Skin of body (tissue), 3 donors: ENCODE measurements at places on chromosomes 5 and 9.

DNA sequence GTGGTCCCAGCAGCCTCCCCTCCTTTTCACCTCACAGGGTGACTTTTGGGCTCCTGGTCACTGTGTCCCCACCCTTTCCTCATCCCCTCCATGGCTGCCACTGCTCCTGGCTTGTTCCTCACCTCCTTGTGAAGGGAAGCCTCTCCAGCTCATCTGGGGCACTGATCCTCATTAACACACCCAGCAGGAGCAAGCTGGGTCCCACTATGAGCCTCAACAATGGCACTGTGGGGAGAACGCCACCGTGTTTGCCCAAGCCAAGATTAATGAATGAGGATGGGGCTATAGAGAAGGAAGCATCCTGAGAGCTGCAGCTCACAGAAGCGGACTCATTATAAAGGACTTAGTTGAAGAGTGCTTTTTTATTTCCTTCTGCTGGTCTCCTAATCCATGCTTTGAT is 118.4 kb downstream of the MARCHF11 start:
- no peak for DNase-seq

DNA sequence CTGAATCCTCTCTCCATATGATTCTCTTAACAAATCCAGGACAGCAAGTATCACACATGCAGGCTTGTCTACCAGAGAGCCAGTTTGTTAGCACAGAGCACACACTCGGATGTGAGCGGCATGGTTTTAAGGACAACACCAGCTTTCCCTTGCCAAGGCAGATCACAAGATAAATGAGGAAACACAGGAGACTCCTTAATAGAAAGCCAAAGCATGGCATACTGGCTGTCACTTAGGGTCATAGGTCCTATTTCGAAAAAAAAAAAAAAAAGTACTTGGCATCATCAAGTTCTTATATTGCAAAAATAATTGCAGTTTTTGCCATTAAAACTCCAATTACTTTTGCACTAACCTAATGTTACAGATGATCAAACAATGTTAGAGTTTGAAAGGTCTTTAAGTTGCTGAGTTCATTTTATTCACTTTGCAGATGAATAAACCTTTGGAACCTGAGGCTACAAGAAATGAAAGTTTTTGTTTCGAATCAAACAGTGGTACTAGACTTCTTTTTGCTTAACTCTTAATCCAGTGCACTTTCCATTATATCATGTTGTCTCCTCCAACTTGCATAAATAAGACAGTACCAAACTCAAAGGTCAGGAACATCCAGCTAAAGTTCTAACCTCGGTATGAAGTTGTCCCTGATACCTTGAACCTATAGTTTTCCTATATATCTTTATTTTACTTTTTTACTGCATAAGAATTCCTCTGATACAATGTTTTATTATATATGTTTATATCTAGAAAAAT is 138.5 kb downstream of the MPDZ start:
- no peak for DNase-seq

DNA sequence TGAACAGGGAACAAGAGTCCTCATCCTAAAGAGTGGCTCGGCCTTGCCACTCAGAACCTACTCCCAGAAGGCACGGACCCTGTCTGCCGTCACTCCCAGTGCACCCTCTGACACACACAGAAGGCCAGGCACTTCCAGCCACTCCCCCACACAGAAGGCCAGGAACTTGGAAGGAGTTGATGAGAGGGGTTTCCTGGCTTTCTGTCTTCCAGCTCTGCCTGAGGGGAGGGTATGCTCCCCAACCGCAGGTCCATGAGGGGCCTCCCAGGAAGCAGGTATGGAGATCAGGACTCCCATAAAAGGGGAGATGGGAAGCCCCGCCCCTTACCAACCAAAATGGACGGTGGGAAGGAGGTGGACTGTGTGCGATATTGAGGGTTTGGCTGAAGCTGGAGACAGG is 247.6 kb upstream of the IRX4 start:
- DNase-seq, result no peak

DNA sequence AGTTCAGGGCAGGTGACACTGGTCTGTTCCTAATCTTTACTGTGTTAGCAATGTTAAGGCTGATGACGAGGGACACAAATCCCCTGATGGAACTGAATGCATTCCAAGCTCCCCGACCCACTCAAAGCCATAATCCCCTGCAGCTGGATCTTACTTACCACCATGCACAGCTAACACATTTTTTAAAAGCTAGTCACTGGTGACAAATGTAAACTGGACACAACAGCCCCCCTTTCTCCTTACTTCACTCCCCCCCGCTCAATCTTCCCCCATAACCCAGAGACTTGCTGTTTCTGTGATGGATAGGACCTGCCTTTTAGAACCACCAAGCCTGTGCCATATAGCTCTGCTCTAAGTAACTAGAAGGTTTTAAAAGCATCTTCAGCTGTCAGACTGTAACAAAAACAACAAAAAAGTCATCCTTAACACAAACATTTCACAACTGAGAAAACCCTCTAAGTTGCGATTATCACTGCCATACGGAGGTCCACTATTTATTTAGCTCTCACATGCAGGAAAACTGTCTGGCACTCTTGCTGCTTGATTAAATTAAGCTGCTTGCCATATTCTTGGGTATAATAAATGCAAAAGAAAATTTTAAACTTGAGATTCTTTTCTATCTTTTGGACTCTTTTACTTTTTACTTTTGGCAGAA is 44.4 kb downstream of the BNC2 start:
- DNase-seq, result peak; percentile 10

GRCh38 chr5:93461756-93462155 is 119.3 kb downstream of the NR2F1-AS1 start:
- no peak for DNase-seq

DNA sequence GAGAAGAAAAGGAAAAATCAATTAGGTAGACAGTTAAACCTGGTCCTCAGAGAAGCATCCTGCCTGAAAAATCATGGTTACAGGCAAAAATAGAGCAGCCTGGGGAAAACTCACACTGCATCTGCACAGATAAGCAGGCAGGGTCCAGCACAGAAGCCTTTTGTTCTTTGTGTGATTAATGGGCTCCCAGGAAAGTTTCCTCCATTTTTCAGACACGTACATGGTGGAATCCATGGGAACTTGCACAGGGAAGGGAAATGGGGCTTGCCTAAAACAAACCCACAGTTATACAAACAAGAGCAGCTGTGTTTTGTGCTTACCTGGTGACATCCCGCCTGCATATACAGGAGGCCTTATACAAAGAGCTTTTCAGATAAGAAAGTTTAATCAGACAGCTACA is 243.9 kb upstream of the ATP10B start:
- DNase-seq, result no peak

DNA sequence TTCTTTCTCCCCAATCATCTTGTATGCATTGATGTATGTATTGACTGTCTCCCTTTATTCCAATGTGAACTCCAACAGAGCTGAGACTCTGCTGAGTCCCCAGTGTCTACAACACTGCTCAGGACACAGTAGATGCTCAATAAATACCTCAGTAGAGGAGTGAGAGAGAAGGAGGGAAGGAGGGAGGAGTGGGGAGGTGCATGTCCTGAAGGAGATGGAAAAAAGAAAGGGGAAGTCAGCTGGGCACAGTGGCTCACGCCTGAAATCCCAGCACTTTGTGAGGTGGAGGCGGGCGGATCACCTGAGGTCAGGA is 2.9 kb upstream of the PHF2 start:
- DNase-seq, result no peak

GRCh38 chr5:50710838-50711237 is 44.4 kb downstream of the PARP8 start:
- DNase-seq, result no peak

DNA sequence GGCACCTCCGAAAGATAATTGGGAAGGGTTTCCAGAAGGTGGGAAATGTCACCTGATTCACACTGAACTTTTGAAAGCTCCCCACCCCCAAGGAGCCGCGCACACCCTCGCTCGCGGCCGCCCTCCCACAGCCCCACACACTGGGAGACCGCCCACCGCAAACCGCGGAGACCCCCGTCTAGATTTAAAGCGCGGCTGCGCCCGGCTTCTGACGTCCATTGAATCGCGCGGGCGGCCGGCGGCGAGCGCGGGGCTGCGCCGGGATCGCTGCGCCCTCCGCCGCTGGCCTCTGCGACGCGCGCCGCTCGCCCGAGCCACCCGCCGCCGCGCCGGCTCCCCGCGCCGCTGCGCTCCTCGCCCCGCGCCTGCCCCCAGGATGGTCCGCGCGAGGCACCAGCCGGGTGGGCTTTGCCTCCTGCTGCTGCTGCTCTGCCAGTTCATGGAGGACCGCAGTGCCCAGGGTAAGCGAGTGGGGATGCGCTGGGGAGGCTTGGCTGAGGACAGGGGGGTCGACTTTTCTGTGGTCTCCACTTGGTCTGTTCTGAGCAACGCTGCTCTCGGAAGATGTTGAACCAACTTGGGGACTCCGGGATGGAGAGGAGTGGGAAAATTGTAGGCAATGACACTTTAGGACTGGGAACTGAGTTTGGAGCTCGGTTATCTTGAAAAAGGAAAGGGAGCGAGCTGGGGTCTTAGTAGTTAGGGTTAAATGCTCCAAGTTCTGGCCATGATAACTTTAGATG is at the start of gene FST:
TSS of gene FST (plus strand) at position 214 of the 743 bp plus-strand sequence. CDS start at position 377, 163 bp downstream.
- DNase-seq, result no peak

GRCh38 chr9:108687006-108687987 is 168.5 kb downstream of the ACTL7B start:
- peak; percentile 78 for DNase-seq

DNA sequence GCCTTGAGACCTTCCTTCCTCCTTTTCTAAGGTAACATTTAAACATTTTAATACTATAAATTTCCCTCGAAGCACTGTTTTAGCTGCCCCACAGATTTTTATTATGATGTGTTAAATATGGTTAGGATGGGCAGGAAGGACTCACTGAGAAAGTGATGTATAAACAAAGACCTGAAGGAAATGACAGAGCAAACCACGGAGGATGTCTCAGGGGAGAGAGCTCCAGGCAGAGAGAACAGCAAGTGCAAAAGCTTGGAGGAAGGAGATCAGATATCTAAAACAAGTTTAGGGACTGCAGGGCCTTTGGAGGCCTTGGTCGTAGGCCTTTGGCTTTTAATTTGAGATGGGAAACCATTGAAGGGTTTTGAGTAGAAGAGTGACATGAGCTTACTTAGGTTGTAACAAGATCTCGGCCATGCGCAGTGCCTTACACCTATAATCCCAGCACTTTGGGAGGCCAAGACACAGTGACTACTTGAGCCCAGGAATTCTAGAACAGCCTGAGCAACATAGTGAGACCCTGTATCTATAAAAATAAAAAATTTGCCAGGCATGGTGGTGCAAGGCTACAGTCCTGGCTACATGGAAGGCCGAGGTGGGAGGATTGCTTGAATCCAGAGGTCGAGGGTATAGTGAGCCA is 35.5 kb upstream of the LRRTM2 start:
- no peak for DNase-seq

GRCh38 chr5:73822989-73823339 is 197.0 kb downstream of the ARHGEF28 start:
- no peak for DNase-seq

GRCh38 chr5:37701868-37702267 is 138.0 kb downstream of the GDNF start:
- no peak for DNase-seq

DNA sequence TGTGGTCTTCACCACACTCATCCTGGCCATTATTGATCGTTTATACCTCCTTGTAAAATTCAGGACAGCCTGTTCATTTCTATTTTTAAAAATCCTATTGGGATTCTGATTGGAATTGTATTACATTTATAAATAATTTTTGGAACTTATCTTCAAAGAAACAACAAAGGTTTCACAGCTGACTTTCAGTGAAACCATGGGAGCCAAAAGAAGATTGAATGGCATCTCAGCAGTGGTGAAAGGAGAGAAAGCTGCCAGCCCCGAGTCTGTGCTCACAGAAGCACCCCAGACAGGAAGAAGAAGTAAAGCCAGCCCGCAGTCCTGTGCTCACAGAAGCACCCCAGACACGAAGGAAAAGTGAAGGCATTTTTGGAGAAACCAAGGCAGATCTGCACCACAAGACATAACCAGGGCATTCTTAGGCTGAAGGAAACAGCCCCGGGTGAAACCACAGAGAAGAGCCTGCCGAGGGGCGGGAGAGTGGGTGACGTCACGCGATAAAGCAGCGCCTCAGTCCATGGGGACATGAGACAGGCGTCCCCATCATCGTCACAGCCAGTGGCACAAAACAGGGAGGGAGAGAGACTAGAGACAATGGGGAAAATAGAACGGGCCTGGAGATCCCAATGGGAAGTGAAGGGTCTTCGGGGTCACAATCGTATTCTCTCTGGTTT is 42.5 kb upstream of the SLC9A3 start:
- no peak for DNase-seq

DNA sequence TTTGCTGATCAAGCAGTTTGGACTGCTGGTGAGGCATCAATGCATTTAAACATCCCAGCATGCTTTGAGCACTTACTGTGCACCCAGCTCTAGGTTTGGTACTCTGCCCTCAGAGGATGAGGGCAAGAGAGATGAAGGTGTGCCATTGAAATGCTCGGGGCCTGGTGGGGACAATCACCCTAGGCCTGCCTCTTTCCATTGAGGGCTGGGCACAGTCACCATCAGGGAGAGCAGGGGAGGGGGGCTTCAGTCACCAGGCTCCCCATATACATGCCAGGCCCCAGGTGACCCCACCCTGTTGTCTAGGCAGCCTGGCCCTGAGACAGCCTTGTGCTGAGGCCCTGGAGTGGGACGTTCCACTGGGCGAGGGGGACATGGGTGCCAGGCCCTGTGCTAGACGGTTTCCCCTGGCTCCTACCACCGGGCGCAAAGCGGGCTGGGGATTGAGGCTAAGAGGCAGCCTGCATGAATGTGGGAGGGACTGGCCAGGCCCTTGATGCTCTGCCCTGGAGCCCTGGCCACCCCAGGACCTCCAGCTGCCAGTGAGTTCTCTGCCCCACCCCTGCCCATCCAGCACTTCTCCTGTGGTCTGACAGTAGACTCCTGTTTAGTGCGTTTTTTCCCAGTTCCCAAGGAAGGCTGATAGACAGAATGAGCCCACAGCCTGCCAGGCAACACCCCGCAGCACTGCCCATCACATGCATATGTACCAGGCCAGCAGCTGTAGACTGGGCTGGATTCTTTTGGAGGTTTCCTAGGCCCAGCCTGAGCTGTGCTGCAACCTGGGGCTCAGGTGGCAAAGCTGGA is 18.9 kb downstream of the TCF7 start:
- no peak for DNase-seq

DNA sequence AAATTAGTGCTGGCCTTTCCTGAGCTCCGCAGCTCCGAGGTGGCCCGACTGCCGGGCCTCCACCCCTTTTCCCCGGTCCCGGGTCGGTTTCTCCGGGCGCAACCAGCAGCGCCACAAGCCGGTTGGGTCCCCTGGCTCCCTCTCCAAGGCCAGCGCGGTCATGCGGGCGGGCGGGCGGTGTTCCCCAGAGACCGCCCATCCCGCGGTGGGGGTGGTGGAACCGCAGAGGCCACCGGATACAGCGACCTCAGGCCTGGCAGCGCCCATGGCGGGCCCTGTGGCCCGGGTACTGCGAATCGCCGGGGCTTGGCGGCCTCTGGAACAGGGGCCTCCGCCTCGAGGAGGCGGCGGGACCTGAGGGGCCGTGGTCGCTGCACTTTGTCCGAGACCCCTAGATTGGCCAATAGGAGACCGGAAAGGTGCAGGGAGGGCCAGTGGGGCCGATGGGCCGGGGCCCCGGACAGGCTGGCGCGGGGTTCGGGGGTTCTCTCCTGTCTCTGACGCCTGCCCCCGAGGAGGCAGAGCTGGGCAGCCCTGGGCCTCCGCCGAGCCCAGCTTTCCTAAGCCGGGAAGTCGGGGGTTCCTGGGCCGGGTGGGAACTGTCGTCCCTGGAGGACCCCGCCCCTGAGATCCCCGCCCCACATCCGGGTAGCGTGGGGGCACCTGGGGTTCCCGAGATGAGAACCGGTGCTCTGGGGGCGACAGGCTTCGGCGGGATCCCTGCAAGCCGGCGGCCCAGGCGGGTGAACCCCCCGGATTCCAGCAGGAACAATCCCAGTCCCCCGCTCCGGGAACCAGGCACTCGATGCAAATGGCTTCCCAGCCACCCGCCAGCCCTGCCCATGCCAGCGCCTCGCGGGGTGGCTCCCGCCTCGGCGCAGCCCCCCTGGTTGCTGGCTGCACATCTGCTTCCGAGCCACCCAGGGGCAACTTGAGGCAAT is 293.9 kb downstream of the ZSWIM6 start:
- DNase-seq, result no peak
